ENCODE measurements at places on chromosomes 7 and 10.

GRCh38 chr7:110839866-110840265 is 251.1 kb upstream of the LRRN3 start:
- no peak for DNase-seq

GRCh38 chr10:4231439-4231838 is 446.4 kb upstream of the KLF6 start:
- DNase-seq, result no peak

DNA sequence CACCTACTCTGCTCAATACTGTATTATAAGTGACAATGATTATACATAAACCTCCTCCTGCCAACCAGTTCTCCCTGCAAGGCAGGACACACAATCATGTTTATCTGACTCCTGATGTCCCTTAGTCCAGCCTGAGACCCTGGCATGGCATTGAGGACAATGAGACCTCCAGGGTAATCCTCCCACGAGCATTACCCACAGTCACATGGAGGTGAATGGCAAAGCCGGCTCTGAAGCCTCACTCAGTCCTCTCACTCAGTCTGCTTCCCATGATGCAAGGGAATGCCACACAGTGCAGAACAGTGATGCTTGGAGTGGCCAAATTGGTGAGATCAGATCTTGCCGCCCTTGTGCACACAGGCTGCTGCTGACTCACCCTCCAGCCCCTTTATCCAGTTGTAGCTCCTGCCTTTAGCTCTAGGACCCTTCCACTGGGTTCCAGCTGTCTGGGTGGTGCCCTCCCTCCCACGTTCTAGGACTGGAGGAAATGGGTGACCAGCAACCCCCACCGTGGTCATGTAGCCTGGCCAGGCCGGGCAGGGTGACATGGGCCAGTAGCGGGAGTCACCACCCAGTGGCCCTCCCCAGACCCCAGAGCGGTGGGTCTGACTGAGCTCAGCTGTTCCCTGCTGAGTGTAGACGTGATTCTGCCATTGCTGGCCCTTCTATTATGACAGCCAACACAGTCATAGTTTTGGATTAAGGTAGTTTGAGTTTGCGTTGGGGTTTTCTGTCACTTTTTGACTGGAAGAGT is 5.5 kb upstream of the ADCY1 start:
- DNase-seq, result no peak

GRCh38 chr7:30032310-30033125 is 4.3 kb downstream of the PLEKHA8 start:
- DNase-seq, result no peak
